Lower lobe of right lung (tissue), 2 donors: ENCODE measurements at places on chromosomes 4 and X. TPM values are rescaled to one million over a fixed set of nuclear protein-coding genes. Genes with fewer than 3 reads are reported as not detected.

DNA sequence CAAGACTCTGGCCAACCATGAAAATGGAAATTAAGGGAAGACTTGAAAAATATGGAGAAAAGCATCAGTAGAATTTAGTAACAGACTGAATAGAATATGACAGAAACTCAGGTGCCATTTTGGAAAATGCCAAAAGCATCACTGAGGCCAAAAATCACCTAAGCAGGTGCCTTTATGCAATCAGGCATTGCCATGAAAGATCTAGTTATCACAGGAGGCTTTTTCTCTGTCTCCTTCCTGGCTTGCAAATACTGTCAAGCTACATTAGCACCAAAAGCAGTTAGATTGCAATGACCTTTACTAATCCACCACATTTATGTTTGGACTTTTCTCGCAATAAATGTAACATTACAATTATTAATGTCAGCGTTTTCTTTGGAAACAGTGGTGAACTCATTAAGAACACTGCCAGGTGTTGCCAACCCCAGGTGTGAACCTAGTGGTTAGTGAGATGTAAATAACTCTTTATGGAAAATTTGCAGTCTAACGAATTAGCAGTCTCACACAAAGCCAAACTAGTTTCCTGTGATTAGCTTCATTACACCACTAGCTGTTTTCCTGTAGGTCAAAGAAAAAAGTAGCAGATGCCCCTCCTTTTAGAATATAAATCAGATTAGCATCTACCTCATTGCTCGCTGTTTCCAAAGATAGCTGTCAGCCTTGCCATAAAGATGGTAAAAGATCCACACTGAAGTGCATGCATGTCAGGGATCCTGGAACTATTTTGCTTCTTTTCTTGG lies 1568.4 kb upstream of the TENM3 start:
- H3K4me1 ChIP-seq: no peaks in the 10 kb centered on the region
- H3K36me3 ChIP-seq: no peaks in the 10 kb centered on the region
- no peak for DNase-seq
- no peak overlapping the region for H3K27ac ChIP-seq

DNA sequence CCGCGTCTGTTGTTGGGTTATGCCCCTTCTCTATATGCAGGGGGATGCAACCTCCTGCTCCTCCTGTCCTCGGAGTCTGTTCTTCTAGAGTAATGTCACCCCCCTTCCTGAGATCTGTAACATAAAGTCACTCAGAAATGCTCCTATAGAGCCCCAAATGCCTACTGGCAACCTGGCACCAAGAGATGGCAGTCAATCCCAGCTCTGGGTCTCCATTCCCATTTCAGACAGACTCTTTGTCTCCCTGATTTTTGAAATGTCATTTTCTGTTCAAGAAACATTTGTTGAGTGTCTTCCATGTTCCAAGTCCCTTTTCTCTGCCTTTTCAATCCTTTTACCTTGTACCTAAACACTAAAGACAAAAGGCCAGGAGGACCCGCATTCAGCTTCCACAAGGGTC lies 9.6 kb upstream of the PRDM8 start:
- H3K4me3 ChIP-seq: no peak overlapping the region
- no peaks in the 10 kb centered on the region for H3K36me3 ChIP-seq
- no peak for DNase-seq
- H3K4me1 ChIP-seq: peaks cover 35% of the 10 kb centered on the region

The XKRX gene
- total RNA-seq: 8.1 TPM

GRCh38 chr4:76747563-76747962 lies 150.4 kb downstream of the SOWAHB start:
- DNase-seq: no peak
- no peaks in the 10 kb centered on the region for H3K36me3 ChIP-seq
- no peaks in the 10 kb centered on the region for H3K27me3 ChIP-seq
- H3K4me1 ChIP-seq: peaks cover 6% of the 10 kb centered on the region

- DNase-seq: no peak
- H3K36me3 ChIP-seq: no peaks in the 10 kb centered on the region
These were observed 42.4 kb upstream of the NDNF start for GRCh38 chr4:121114756-121115155.

DNA sequence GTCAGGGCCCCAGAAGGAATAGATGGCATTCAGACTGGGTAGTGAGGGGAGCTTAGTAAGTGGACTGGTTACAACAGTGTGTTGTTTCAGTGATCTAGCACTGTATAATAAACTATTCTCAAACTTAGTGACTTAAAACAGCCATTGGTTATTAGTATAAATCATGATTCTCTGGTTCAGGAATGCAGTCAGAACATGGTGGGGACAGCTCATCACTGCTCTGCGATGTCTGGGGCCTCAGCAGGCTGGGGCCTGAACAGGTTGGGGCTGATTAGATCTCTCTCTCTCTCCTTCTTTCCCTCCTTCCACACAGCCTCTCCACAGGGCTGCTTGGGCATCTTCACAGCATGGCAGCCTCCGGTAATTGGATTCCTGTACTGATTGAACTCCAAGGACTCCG lies 160.4 kb downstream of the GATB start:
- H3K4me3 ChIP-seq: no peak overlapping the region
- DNase-seq: no peak
- H3K27ac ChIP-seq: no peak overlapping the region
- H3K36me3 ChIP-seq: no peaks in the 10 kb centered on the region

DNA sequence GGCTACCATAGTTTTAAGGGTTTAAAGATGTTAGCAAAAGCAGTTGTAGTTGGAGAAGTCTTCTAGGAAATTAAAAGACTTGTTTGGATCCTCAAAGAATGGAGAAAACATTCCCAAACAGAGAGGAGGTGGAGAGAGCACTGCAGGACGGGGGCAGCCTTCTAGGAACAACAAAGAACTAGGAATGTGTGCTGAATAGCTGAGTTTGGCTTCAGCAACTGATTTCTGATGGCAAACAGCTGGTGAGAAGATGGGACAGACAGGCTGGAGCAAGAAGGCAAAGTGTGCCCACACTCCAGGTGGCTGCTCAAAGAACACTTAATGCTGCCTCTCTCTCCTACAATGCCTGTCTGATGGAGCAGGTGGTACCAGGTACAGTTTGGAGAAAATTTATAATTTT lies 1331.1 kb downstream of the ADGRL3 start:
- no peak overlapping the region for H3K4me3 ChIP-seq
- H3K36me3 ChIP-seq: no peaks in the 10 kb centered on the region

GRCh38 chrX:21559417-21559816 lies 98.7 kb downstream of the KLHL34 start:
- H3K27me3 ChIP-seq: no peaks in the 10 kb centered on the region
- H3K4me3 ChIP-seq: no peak overlapping the region

The SPANXA2 gene
- total RNA-seq: not detected
